ENCODE measurements at places on chromosomes 7 and 10.

GRCh38 chr10:32402499-32402898 is 43.4 kb upstream of the CCDC7 start:
- no peak for DNase-seq

- no peak for DNase-seq
Measured at GRCh38 chr7:73429622-73430505, 3.7 kb upstream of the FZD9 start.

- DNase-seq = no peak
Measured at GRCh38 chr10:129707406-129708388, 240.7 kb downstream of the MGMT start.

DNA sequence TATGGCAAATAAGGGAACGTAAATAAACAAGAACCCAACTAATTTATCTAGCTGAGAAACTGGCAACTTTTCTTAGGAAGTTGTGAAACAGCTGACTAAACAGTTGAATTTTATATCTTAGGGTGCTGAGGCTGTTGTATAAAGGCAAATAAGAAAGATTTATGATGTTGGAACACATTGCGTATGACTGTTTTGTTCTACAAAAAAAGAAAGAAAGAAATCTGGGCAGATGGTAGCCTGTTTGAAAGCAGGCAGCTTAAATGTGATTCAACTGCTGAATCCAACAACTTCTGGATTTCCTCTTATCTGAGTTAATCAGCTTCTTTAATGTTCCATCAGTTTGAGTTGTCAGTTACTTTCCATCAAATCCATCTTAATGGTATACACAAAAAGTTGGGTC is 214.5 kb downstream of the SNX13 start:
- DNase-seq = no peak

GRCh38 chr10:72243822-72244437 is 27.9 kb upstream of the ASCC1 start:
- peak; percentile 90 for DNase-seq

DNA sequence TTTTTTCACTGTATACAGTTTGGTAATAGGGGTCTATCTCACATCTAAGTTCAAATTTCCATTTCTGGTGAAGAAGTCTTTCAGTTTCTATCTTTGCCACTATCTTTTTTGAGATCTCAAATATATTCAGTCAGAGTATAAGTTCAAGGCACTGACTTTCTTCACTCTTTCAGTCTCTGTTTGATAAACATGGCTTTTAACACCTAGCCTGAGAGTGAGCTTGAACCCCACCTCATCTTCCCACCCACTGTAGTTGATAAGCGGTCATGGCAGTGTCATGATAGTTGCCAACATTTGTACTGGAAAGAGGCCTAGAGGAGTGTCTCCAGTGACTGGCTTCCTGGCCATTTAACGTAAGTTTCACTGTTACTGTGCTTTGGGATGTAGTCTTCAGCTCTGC is 41.2 kb upstream of the AGR3 start:
- no peak for DNase-seq

GRCh38 chr7:45000093-45001032 is at the start of gene CCM2:
CCM2 (plus strand) TSS chr7:45000201; CDS start chr7:45000334, 133 bp downstream.
- no peak for DNase-seq

DNA sequence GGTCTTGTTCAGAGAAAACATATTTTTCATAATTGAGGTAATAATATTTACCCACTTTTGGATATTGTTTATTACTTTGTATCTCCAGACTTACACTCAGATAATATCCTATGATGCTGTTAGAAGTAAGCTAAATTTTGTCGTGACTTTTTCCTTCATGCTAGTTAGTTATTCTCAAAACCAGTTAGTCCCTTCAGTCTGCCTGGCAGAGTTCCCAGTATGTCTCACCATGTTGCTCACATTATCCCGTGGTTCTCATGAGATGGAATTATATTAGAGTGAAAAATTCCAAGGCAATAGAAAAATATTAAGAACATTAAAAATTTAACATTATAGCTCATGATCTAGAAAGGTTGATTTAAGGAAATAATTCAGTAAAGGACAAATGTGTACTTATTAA is 81.5 kb upstream of the SMIM30 start:
- DNase-seq = peak; percentile 74

DNA sequence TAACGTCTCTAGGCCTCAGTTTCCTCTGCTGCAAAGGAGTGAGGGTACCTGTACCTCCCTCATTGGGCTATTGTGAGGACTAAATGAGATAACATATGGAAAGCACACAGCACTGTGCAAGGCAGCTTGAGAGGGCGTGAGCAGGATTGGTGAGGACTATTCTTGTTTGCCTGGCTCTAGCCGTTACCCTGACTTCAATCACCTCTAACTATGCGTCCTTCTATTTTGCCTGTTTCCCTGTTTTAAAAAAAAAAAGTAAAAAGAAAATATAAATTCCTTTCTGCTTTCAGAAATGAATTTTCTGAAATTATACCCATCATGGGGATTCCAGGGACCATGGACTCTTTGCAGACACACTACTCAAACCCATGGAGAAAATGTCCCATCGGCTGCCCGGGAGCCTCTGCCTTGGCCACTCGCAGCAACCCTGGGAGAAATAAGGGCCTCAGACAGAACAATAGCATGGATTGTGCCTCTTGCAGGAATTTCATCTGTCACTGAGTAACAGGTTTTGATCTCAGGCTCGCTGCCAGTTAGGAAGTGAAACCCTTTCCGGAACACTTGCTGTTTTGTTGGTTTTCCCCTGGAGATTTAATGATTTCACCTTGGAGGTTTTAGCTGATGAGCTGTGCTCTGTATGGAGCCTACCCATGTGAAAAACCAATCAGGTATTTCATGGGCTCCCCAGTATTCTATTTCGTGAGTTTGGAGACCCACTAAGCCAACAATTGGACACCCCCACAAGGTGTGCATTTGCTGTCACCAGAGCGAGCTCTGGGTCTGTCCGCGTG is 55.6 kb downstream of the STEAP1B start:
- no peak for DNase-seq

DNA sequence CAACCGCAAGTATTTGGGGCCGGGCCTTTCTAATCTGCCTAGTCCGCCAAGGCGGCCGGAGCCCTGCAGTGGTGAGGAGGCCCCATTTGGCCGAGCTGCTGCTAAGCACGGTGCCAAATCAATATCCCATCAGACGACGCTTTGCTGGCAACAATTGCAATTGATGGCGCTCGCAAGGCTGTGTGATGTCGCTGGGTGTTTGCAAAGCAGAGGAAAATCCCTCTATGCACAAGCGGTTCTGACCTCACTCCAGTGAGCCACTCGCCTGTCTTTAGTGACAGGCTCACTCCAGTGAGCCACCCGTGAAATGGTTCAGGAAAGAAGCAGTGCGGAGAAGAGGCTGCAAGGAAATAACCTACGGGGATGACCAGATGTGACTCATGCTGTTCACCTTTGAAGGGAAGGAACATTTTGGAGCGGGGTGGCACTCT is 18.3 kb upstream of the PDE1C start:
- no peak for DNase-seq

GRCh38 chr7:2774280-2774679 is 69.8 kb downstream of the GNA12 start:
- DNase-seq = no peak

DNA sequence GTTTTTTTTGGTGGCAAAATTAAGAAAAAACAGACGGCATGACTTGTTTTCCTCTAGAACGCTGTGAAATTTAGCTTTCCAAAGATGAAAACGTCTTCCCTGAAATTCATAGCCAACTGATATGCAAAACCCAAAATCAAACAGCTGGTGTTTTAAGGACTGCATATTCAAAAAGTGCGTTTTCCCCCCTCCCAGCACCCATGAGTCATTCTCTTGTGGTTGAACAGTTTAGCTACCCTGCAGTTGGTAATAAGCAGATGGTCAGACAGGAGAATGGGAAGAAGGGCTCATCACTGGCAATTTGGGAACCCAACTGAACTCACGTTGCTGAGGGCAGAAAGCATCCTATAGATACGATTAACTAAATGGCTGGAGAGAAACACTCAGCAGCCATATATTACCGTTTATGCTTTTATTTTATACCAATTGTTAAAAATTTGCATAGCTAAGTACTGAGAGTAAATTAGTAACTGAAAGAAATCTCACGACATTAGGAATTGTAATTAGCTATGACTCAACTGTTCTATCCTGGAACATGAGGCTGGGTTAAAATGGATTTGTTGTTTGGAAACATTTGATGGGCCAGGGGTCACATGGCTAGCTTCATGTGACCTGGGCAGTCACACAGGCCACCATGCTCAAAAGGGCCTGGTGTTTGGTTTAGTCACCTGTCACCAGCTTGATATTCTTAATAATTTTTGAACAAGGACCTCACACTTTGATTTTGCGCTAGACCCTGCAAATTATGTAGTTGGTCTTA is 343.1 kb downstream of the PHTF2 start:
- DNase-seq = peak; percentile 66

DNA sequence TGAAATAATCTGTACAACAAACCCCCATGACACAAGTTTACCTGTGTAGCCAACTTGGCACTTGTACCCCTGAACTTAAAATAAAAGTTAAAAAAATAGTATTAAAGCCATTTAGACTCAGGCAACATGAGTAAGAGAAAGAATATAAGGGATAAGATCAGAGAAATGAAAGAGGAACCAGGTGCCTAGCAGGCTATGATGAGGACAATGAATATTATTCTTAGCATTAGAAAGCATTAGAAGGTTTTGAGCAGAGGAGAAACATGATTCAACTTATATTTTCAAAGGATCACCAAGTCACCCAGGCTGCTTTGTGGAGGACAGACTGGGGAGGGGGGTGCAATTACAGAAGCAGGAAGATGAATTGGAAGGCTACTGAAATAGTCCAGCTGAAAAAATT is 48.1 kb upstream of the TES start:
- DNase-seq = no peak

- no peak for DNase-seq
Measured at GRCh38 chr10:2252096-2252495, 514.8 kb upstream of the ADARB2 start.

- DNase-seq = no peak
Measured at GRCh38 chr10:22612318-22612717, 102.1 kb downstream of the PIP4K2A start.

- no peak for DNase-seq
Measured at GRCh38 chr10:680745-681144, 8.7 kb downstream of the DIP2C start.

Data from HFFc6 (cell line).